Activated CD4-positive, alpha-beta T cell treated with anti-CD3 and anti-CD28 coated beads for 1 hour (primary cell): ENCODE measurements at places on chromosomes 16 and 17.

DNA sequence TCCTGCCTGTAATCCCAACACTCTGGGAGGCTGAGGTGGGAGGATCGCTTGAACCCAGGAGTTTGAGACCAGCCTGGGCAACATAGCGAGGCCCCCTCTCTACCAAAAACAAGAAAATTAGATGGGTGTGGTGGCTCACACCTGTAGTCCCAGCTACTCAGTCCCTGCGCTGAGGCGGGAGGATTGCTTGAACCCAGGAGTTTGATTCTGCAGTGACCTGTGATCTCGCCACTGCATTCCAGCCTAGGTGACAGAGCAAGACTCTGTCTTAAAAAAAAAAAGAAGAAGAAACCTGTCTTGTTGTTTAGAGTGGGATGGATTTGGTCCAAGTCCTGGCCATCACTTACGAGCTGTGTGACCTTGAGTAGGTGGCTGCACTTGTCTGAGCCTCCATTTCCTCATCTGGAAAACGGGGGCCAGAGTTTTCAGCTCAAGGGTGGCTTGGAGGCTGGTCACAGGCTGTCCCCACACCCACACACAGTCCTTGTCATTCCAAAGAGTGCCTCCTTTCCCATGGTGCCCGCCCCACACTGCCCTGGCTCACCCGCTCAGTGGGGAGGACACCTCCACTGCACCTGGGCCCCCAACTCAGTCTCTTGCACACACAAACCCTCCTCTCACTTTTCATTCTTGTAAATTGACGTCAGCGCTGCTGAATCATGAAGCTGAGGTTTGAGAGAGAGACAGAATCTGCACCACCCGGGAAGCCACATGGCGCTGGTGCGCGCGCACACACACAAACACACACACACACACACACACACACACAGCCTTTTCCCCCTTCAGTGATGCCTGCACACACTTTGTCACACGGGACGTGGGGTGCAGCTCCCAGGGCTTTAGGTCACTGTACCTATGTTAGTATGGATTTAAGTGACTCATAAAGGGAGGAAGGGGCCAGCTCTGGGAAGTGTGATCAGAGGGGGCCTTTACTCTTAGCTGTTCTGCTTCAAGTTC is 4.2 kb downstream of the SOCS1 start:
- peak; percentile 73 for DNase-seq

GRCh38 chr16:17350207-17350606 is 120.6 kb downstream of the XYLT1 start:
- DNase-seq, result no peak

DNA sequence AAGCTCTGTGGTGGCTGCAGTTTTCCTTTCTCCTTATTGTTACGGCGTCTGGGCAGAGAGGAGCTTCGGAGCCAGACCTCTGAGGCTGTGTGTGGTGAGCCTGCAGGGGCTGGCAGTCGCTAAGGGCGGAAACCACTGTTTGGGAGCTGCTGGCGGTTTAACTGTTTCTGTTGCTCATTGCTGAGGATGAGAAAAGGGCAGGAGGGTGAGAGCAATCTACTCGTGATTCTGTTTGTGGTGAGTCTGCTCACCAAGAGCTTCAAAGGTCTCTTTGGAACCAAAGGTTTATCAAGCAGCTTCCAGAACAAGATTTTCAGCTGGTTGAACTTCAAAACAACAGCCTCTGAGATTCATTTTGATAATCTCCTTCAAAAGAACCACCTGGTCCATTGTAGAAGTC is 143.9 kb downstream of the ANKFN1 start:
- no peak for DNase-seq

GRCh38 chr16:73280388-73280787 is 232.5 kb upstream of the ZFHX3 start:
- DNase-seq, result no peak

- no peak for DNase-seq
These were observed 14.4 kb upstream of the DOK4 start for GRCh38 chr16:57500578-57501111.

GRCh38 chr16:65059406-65059980 is 62.4 kb downstream of the CDH11 start:
- no peak for DNase-seq

GRCh38 chr16:4574919-4575705 is 19.0 kb downstream of the C16orf96 start:
- DNase-seq, result no peak

DNA sequence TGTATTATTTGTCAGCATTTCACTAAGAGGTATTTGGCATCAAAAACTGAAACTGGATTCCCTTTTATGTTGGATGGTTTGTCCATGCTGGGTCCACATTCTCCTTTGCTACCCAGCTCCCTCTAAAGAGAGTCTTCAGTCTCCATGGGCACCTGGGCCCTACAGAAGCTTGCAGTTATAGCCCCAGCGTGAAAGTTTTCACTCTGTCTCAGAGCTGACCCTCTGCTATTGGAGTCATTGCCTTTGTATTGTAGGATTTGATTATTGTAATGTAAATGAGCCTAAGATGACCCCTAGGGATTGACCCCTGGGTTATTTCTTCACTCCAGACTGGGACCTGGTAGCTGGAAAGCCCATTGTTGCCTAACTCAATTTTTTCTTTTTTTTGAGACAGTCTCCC is 1026.5 kb upstream of the EEF2KMT start:
- DNase-seq, result no peak

DNA sequence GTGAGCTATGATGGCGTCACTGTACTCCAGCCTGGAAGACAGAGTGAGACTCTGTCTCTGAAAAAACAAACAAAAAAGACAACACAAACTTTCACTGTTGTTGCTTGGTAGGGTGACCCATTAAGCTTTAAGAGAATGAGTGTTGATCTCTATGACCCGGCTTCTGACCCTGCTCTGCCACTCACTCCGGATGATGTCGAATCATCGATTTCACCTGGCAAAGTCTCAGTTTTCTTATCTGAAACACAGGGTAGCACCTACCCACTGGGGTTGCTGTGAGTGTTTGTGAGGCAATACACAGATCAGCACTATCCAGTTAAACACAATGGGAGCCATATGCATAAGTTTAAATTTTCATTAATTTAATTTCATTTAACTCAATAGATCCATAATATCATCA is 20.6 kb upstream of the IRF8 start:
- DNase-seq, result no peak

DNA sequence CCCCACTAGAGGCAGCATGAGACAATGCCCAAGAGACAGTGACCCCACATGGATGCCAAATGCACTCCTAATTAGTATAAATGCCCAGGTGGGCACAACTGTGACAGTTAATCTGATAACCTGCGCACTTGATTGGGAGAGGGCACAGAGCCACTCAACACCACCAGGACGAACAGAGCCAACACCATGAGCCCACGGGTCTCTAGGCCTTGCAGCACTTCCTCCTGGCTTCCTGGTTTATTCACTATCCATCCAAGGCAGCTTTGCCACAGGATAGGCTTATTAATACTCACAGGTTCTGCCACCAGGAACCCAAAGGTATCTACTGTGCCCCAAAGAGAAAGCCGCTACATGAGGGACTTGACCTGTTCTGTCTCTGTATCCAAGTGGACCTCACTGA is 14.9 kb downstream of the AXIN2 start:
- no peak for DNase-seq

- DNase-seq, result no peak
These were observed 270.2 kb upstream of the CPHXL start for GRCh38 chr16:75996491-75996890.

GRCh38 chr16:10121491-10121890 is 60.7 kb downstream of the GRIN2A start:
- DNase-seq, result no peak

- no peak for DNase-seq
These were observed 6.1 kb downstream of the ATMIN start for GRCh38 chr16:81041696-81042095.

DNA sequence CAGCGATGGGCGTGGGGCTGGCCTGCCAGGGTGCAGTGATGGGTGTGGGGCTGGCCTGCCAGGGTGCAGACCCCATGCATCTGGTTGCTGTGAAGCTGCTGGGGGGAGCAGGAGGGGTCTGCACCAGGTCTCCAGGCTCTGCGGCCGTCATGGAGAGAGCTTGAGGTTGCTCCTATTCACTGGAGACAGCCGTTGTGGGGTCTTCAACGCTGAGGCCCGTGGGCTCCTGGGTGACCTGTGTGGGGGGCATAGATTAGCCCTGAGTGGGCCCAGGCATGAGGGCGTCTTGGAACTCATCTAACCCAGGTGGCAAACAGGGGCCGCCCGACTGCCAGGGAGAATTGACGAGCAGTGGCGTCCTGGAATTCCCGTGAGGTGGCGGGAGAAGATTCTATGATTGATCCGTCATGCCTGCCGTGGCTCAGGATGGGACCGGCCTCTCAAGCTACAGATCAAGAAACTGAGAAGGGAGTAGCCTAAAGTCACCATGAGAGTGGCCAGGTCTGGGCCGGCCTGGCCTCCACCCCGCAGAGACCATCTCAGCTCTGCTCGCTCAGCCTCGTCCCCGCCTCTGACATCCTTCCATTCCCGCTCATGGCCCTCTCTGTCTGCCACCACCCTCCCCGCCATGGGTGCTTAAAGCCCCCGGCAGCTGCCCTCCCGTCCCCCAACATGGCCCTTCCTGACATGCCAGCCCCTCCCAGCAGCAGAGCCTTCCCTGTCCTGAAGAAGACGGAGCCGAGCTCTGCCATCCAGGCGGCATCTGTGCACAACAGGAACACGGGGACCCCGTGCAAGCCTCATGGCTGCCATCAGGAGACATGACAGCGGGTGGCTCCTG is 50.7 kb upstream of the ACSF3 start:
- DNase-seq, result no peak

- no peak for DNase-seq
These were observed 70.1 kb downstream of the SREBF1 start for GRCh38 chr17:17766744-17767120.

DNA sequence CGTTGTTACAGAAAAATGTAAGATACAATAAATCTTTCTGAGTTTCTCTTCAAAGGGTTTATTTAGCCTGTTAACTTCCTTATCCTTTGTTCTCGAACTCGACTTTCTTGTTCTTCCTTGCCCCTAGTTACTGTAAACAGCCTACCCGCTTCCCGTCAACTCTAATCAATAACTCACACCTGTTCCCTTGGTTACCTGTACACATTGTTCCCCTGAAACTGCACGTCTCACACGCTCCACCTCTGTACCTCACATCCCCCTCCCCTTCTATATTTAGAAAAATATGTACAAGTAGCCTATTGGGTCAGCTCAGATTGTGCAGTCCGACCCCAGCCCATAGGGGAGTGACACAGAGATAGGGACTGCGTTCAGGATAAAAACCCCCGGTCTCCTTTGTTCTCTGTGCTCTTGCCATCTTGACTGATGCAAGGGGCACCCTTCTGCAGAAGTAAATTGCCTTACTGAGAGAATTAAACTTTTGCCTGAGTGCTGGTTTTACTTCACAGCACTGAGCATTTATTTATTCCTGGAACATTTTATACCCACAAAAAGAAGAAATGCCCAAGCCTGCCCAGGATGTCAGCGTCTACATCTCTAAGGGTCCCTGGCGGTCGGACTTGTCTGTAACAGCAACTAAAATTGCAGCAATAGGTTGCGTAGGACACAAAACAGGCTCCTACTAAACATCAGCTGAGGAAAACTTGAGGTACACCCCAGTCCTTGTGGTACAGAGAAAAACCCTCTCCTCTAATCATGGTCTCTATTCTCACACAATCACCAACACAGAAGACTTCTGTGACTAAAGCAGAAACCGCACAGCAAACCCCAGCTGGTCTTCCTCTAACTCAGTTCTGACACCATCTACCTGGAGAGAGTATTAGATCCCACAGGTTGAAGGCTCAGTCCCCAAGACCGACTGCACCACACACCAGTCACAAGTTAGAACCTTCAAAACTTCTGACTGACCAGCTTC is 11.3 kb downstream of the WDR45B start:
- DNase-seq, result no peak

GRCh38 chr16:31135535-31136286 is at the start of gene PRSS8:
TSS of gene PRSS8 (minus strand) at chr16:31135727. CDS start at chr16:31135498, 229 bp downstream.
- no peak for DNase-seq

GRCh38 chr16:10511829-10512228 is 68.6 kb downstream of the EMP2 start:
- no peak for DNase-seq

DNA sequence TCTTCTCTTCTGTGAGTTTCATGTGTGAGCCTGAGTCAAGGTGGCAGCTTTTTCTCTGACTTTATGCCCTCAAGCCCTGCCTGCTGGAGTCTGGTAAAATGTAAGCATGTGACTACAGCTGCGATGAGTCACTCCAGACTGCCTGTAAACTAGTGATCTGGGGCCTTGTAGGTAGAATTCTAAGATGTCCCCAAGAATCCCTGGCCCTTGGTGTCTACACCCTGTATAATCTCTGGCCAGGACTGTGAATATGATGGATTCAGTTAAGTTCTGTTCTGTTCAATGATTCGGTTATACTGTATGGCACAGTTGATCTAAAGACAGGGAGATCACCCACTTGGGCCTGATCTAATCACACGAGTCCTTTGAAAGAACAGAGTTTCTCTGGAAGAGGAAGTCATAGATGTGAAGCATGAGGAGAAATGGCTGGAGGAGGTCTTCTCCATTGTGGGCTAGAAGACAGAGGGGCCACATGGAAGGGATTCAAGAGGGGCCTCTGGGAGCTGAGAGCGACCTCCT is 29.8 kb downstream of the PRSS54 start:
- DNase-seq, result no peak

- no peak for DNase-seq
These were observed 4.3 kb upstream of the PITPNC1 start for GRCh38 chr17:67372751-67373150.

DNA sequence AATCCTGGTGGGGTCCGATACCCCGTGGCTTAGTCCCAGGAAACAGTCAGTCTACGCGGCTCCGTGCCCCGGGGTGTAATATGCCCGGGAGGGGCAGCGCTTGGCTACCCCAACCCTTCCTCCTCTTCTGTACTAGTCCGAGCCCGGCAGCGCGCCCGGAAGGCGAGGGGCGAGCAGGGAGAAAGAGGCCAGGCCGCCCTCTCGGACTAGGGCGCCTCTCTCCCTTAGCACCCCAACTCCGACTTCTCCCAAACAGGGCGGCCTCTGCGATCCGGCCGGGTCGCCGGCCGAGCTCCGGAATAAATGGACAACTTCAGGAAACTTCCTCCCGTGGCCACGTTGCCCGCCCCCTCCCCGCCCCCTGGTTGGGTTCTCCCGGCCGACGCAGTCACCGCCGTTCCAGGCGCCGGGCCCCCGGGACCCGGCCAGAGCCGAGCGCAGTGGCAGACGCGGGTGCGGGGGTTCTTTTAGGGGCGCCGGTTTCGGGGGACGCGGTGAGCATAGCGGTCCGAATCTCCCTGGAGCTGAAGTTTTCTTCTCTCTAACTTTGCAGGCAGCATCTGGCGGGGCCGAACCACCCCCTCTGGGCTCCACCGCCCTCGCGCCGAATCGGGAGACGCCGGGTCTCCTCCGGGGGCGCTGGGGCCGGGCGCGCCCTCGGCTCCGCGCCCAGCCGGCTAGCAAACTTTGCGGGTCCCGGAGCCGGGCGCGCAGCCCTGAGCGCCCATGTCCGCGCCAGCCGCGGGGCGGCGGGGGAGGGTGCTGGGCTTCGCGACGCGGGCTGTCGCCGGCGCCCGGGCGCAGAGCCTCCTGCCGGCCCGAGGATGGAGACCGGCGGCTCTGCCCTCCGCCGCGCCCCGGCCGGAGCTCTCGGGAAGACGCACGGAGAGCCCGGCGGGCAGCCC is at the start of gene SDK2:
Gene SDK2, minus strand, starts transcription at position 301 of the 905 bp plus-strand sequence. CDS start 357 bp downstream, outside the sequence.
- no peak for DNase-seq

GRCh38 chr17:13546851-13547250 is 54.9 kb downstream of the HS3ST3A1 start:
- DNase-seq, result no peak
